Head of caudate nucleus (tissue), 42 donors: ENCODE measurements at places on chromosomes 7 and 10.
A peak's percentile ranks its signal among the peaks of the same experiment; 100 is the strongest.

DNA sequence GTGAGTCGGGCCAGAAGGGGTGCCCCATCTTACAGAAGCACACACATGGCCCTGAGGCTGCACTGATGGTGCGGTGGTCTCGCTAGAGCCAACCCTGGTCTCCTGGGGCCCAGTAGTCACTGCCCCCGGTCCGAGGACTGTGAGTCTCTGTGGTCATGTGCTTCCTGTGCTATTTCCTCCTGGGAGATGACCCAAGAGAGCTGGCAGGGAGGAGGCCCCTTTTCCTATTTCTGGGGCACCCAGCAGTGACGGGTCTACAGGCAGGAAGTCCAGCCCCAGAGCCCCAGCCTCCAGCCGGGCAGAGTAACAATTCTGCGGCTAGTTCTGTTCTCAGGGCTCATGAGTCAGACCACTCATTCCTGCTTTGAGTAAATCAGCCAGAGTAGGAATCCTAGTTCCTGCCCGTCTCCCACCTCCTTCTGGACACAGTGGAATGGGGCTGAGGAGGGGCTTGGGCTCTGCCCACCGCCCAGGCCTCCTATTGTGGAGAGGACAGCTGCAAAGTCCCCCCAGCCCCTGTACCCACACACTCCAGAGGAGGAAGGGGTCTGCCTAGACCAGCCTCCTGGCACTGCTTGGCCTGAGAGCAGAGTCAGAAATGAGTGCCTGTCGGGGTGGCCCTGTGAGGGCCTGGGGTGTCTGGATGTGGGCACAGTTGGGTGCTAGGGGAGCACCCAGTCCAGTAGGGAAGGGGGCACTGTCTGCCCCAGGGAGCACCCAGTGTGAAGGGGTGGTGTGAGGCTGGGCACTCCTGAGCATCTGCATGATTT is 80.5 kb upstream of the PPIF start:
- DNase-seq = no peak

DNA sequence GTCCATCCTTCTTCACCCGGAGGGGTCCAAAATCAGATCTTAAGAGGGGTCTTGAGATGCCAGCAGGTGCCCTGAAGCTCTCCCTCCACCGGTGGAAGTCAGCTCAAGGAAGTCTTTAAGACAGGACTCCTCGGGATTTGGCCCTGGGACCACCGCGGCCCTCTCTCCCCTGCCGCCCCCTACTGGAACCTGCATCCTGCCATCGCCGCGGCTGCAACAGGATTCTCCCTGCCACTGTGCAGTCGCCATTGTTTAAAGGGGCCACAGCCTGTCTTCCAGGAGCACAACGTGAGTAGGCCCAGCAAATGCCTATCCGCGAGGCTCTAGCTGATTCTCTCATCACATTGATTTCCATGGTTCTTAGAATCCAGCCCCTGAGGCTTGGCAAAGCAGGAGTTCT is 324.3 kb downstream of the ZNF716 start:
- no peak for DNase-seq

GRCh38 chr10:120012566-120012965 is 120.0 kb downstream of the SEC23IP start:
- no peak for DNase-seq

GRCh38 chr10:62870866-62871265 is 54.7 kb upstream of the EGR2 start:
- DNase-seq = peak; percentile 11

- DNase-seq = no peak
Measured at GRCh38 chr7:35727571-35727970, 32.6 kb upstream of the HERPUD2 start.

- DNase-seq = no peak
Measured at GRCh38 chr10:123496996-123497660, 169.0 kb upstream of the GPR26 start.

DNA sequence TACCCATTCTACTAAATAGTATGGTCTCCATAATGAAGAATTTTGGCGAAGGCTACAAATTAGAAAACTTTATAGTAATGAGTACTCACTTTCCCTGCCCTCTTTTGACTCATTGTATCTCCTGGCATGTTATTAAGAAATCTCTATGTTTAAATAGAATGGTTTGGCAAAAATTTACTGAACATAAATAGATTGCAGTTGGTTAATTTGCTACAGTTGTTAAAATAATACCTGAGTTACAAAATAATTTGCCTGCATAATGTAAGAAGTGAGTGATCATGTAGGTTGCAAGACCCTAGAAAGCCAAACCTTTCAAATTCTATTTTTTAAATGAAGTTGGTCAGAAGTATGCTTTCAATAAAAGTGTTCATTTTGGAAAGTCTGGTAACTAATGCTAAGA is 176.8 kb upstream of the AHR start:
- no peak for DNase-seq

GRCh38 chr7:1460821-1461645 is 1.8 kb upstream of the MICALL2 start:
- DNase-seq = no peak

DNA sequence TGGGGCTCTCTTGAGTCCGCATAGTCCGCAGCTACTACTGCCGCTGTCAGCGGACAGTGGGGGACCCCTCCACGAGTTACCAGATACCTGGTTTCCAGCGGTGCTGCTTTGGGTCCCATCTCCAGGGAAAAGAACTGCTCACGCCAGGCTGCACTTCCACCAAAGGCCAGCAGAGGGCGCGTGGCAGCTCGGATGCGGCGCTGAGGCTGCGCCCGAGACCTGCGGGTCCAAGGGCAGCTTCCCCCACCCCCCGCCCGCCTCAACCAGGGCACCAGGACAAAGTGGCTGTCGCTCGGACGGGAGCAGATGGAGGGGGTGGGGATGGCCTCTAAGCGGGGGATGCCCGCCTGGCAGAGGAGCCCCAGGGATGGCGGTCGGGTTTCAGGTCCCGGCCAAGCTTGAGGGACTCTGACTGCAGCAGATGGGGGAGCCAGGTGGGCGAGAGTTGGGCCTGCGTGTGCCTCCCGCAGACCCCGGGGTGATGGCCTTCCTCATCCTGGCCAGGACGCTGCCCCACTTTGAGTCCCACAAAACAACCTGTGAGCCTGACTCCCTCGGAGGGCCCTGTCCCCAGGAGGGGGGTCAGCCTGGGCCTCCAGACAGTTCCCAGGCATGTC is 23.8 kb upstream of the ZNF735 start:
- DNase-seq = peak; percentile 72

DNA sequence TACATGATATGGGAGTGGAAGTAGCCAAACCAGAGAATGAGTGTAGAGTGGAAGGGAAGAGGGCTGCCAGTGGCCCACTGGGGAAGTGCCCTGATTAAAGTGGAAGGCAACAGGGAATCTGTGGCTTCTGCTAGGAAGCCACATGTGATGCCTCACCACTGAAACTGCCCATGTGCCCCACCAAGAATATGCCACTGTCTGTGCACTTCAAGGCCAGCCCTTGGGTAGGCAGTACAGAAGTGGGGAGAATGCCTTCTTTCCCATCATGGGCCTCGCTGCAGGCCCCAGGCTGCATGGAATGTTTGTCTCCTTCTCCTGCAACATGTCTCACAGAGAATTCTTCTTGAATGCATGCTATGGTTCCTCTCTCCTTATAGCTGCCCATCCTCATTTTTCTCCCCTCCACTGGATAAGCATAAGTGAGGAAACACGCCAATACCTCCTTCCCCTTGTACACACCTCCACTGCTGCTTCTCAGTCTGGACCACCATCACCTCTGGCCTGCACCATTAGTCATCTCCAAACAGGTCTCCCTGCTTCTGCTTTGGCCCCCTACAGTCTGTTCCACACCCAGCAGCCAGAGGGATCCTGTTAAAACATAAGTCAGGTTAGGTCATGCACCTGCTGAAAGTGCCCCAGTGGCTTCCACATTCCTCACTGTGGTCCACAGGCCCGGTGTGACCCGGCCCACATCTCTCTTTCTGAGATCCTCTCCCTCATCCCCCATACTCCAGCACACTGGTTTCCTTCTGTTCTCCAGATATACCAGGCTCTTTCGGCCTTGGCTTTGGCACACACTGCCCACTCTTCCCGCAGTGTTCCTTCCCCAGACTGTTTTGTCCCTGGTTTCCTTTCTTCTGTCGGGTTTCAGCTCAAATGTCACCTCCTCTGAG is 37.1 kb downstream of the SNX10 start:
- no peak for DNase-seq

DNA sequence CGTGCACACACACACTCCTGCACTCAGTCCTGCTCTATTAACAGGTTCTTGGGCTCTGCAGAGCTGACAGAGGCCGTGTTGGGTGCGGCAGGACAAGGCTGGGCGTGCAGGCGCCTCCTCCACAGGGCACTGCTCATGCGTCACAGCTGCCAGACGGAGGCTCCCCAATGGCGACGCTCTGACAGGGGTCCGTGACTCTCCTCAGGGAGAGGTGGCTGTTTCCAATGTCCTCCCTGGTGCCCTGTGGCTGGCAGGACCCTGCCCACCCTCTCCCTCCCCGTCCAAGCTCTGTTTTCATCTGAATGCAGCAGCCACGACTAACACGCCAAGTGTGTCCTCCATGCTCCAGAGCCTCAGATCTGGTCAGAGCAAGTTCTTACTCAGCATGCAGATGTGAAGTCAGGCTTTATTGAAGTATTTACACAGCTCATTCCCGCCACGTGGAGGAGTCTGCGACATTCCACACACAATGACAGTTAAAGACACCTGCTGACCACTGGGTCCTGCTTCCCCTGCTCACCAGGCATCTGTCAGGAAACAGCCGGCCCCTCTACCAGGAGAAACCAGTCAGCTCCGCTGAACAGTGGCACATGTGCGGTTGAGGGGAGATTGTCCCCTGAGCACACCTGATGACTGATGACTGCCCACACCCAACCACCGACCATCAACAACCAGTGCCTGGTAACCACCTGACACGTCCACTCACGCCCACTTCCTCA is 116.7 kb downstream of the VIPR2 start:
- DNase-seq = no peak

GRCh38 chr7:150322833-150323681 is at the start of the genes ACTR3C and LRRC61:
Gene ACTR3C (minus strand): TSS chr7:150323545. CDS start chr7:150295296, 28,249 bp downstream.
Gene LRRC61 (plus strand): TSS chr7:150323355. CDS start chr7:150336862, 13,507 bp downstream.
- peak; percentile 39 for DNase-seq

DNA sequence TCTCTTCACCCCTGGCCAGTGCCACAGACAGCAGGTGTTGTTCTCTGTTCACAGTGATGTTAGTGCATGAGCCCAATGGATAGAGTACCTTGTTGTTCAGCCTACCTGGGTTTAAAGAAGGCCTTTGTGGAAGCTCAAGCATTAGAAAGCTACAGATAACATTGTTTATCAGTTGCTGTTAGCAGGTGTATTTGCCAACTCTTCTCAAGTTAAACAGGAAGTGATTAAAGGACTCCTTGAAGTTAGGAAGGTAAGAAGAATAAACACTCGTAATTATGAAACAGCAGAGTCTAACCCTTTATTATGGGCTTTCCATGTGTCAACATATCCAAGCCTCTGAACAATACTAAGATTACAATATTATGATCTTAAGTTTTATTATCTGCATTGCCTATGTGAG is 25.9 kb downstream of the RGR start:
- DNase-seq = no peak

DNA sequence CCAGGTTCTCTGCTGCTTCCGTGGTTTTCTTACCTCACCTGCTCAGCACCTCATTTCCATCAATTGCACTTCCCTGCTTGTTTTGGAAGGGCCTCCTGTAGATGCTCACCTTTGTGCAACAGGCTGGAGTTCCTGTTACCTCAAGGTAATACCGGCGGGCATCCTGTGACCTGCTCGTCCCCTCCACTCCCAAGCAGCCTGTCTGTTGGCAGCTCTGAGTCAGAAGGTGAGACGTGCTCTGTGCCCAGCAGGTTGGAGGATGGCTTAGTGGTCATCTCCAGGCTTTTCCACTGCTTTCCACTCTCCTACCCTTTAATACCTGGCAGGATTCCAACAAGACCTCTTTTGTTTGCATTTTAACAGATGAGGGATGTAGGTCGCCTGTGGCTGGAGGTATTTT is 86.0 kb downstream of the CAMK1D start:
- DNase-seq = no peak

- DNase-seq = no peak
Measured at GRCh38 chr10:72898616-72899015, 5.1 kb downstream of the OIT3 start.

DNA sequence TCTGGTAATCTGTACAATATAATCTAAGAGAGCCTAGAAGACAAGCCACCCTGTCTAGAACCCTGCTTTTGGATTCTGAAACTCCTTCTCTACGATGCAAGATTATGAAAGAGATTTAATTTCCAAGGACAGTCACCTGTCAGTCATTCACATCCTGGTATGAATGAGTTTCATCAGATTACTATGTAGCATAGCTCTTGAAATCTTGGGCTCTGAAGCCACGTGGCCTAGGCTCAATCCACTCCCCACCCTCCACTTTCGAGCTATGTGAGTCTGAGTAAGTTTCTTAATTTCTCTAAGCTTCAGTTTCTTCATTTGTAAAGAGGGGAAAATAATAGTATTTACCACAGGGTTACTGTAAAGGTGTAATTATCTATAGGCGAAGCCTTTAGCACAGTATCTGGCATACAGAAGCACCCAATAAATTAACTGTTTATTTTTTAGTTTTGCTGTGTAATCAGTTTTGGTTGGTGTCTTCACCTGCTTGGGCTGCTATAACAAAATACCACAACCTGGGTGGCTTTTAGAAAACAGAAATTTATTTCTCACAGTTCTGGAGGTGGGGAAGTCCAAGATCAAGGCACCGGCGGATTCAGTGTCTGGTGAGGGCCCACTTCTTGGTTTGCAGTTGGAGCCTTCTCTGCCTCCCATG is 71.3 kb downstream of the MYOF start:
- DNase-seq = no peak

GRCh38 chr7:22712999-22713398 is 14.0 kb upstream of the IL6 start:
- no peak for DNase-seq

DNA sequence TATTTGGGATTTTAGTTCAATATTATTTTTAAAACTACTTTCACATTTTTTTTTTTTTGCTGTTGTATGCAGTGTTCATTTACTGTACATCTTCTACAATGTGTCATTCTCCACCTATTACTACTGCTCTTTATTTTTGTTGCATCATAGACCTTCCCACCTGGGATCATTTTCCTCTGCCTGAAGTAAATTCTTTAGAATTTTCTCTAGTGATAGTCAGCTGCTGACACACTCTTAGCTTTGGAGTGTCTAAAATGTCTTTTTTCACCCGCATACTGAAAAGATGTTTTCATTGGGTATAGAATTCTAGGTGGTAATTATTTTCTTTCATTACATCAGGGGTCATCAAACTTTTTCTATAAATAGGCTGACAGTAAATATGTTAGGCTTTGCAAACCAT is 30.5 kb downstream of the CFAP43 start:
- DNase-seq = no peak

DNA sequence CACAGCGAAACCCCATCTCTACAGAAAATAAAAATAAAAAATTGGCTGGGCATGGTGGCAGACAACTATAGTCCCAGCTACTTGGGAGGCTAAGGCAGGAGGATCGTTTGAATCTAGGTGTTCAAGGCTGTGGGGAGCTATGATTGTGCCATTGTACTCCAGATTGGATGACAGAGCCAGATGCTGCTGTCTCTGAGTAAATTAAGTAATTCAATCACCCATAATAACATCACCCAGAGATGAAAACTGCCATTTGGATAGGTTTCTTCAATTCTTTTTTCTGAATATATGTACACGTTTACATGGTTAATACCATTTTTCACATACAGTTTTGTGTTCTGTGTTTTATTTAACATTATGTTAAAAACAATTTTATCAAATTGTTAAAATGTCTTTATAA is 79.3 kb downstream of the WIPF3 start:
- no peak for DNase-seq

GRCh38 chr7:29013082-29013695 is 55.1 kb upstream of the TRIL start:
- no peak for DNase-seq

GRCh38 chr10:24209432-24209771 is 464 bp downstream of the KIAA1217 start:
- peak; percentile 26 for DNase-seq

GRCh38 chr10:110414548-110415309 is 83.0 kb upstream of the DUSP5 start:
- DNase-seq = peak; percentile 69
